ENCODE measurements at places on chromosomes 7 and 10. TPM values are rescaled to one million over a fixed set of nuclear protein-coding genes. Genes with fewer than 3 reads are reported as not detected.

GRCh38 chr10:133474027-133474426 lies 20.3 kb downstream of the SCART1 start:
- no peak for DNase-seq

- no peak for DNase-seq
Observed at GRCh38 chr10:97123765-97124164, 62.0 kb downstream of the SLIT1 start.

DNA sequence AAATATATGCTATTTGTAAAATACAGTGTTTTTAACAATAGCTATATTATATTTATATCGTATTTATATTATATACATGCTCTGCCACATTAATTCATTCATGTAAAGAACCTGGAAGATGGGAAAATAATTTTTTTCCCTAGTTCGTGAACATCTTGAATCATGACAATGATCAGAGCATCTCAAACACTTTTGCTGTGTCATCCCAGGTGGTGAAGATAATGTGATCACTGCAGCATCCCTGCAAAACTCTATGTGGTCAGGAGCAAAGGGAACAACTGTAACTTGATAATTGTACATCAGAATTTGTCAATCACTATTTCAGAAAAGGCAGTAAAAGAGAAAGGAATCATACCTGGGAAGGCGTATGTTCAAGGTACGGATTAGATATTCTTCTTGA lies 39.3 kb downstream of the RAPGEF5 start:
- no peak for DNase-seq

GRCh38 chr10:7657552-7657951 lies 9.2 kb downstream of the ITIH5 start:
- no peak for DNase-seq

DNA sequence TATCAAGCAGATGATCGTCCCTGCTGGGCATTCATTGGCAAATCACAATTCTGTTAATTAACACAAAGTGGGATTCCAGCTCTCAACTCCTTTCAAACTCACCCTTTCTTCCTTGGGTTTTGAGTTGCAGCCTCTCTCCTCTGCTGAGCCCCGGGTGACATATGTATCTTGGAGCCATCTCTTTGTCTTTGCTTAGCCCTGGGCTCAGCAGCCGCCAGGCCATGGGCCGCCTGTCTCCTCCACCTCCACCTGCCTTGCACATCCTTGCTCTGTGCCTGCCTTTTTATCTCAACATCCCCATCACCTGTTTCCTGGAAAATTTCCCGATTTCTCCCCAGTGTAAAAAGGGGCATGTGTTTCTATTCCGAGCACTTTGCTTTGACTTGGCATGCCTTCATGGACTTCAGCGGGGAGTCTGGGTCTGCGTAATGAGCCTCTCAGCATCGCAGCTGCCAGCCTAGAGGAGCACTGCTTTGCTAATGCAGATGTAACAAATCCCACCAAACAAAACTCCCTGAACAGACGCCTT lies 141.3 kb upstream of the AGK start:
- DNase-seq: no peak

DNA sequence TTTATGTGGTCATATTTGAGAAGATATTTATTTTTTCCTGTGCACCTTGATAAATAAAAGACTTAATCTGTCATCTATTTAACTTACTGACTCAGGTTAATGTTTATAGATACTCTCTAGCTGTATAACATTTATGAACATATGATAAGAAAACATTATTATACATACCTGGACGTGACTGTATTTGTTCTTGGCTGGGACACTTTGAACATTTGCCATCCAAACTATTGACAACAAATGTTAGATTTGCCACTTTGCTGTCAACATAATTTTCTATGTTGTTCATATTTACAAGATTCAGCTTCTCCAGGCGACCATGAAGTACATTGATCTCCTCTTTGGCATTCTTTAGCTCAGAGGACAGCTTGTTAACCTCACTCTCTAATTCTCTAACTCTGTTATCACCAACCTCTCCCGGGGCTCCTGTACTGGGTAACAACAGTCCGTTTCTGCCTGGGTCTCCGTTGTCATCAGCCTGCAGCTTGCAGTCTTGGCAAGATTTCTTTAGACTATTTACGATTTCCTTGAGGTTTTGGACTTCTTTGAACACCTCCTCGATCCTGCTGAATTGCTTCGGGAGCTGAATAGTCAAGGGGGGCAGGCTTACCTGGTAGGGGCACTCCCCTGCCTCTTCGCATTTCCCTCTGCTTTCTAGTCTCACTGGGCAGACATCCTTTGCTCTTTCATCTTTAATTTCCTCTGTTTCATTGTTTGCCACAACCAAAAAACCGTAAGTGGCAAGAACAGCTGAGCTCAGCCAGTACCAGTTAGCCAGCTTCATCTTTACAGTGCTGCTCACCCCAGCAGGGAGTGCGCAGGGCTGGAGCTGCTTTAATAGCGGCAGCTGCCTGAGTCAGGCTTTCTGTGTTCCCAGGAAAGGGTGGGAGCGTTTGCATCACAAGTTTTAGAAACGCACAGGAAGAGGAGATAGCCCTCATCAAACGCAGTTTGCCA lies at the start of gene FGL2:
TSS of gene FGL2 (minus strand) at position 807 of the 954 bp plus-strand sequence. CDS start at position 781, 26 bp downstream.
- DNase-seq: peak; percentile 85

DNA sequence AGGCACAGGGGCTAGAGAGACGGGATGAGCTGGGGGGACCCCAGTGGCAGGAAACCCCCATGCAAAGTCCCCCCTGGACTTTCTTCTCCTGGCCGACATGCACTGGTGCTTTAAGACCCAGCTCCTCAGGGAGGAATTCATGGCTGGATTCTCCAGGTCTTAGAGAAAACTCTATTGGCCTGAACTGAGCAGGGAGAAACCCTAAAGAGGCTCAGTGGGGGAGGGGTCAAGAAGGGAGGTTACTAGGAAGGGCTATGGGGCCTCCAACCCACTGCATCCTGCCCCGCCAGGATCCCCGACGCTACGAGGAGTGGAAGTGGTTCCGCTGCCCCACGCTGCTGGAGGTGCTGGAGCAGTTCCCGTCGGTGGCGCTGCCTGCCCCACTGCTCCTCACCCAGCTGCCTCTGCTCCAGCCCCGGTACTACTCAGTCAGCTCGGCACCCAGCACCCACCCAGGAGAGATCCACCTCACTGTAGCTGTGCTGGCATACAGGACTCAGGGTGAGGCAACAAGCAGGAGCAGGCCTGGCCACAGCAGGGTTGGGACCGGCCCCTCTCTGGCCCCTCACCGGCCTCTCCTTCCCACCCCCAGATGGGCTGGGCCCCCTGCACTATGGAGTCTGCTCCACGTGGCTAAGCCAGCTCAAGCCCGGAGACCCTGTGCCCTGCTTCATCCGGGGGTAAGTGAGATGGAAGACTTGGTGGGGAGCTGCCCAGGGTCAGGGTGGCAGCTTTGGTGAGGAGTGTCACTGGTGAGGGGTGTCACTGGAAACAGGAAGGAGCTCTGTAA lies 13.8 kb downstream of the ATG9B start:
- DNase-seq: no peak

- DNase-seq: peak; percentile 20
Observed at GRCh38 chr7:55439627-55440026, 74.5 kb downstream of the LANCL2 start.

DNA sequence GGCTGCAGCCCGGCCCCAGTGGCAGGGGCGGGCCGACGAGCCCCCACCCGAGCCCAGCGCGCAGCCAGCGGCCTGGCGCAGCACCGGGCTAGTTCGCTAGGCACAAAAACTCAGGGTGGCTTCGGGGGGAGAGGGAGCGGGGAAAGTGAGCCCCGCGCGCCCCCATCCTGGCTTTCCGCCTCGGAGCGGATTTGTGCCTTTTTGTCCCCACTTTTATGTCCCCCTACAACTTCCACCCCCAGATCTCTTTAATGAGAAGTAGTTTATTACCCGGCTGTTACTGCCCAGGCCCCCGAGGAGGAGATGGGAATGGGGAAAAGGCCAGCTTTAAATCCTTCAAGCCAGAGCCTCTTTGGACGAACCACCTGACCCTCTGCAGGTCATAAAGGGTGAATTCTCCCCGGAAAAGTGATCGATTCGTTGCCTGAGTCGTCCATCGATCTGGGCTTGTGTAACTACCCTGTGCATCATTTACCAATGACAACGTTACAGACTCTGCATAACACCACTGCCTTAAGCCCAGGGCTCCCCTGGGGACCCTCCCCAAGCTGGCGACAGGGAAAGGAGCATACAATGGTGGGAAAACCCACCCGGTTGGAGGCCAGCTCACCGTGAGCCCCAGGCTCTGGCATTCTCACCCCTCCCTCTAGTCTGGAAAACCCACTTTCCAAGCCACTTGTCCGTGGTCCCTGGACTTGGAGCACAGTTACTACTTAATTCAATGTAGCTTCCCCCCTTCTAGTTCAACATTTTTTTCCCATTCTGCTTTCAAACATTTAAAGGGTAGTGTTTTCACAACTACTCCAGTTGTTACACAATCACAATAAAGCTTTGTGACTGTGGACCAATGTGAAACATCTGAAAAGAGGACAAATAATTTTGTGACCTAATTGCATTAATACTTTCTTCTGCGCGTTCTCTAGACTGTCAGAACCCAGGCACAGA lies 748 bp upstream of the SH3PXD2A start:
- no peak for DNase-seq

Gene JAZF1
- total RNA-seq: 8.3 TPM

Gene CHST3
- total RNA-seq: 19.3 TPM

Gene IL6
- 3.8 TPM for total RNA-seq
